ENCODE measurements at places on chromosomes 5 and 9.

GRCh38 chr9:2809692-2810419 is 34.0 kb downstream of the PUM3 start:
- DNase-seq = no peak

- DNase-seq = no peak
These were observed 174.6 kb upstream of the ZNF608 start for GRCh38 chr5:124920909-124921666.

GRCh38 chr9:134127065-134127580 is 8.8 kb upstream of the WDR5 start:
- no peak for DNase-seq

DNA sequence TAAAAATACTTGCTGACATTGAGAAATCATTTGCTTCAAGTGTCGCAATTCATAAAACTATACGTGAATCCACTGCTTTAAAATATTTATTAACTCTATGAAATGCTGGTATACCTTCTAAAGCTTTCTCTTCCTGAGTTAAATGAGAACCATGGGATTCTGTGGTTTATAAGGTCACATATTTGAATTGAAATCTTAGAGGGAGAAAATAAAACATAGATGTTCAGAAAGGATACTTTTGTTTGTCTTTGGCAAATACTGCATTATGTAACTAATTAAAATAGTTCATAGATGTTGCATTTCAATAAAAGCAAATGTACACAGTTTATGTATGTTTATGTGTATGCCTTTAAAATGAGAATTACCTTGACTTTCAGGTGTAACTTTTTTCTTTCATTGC is 250.1 kb downstream of the FAM170A start:
- DNase-seq = no peak

- no peak for DNase-seq
These were observed 24.4 kb downstream of the FEM1C start for GRCh38 chr5:115520191-115520590.

GRCh38 chr5:136526021-136526420 is 160.7 kb upstream of the TRPC7 start:
- no peak for DNase-seq

DNA sequence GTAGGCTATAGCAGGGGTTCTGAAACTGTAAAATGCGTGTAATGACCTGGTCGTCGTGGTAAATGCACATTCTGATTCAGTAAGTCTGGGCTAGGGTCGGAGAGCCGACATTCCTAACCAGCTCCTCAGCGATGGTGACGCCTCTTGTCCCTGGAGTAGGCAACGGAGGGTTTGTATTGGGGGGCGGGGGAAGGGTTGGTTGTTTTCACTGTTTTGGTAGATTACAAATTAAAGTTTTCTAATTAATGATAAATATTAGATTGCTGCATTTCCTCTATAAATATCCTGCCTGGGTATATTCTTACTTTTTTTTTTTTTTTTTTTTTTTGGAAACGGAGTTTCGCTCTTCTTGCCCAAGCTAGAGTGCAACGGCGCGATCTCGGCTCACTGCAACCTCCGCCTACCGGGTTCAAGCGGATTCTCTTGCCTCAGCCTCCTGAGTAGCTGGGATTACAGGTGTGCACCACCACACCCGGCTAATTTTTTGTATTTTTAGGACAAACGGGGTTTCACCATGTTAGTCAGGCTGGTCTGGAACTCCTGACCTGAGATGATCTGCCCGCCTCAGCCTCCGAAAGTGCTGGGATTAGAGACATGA is 566 bp upstream of the ALDH7A1 start:
- no peak for DNase-seq

GRCh38 chr9:125407974-125408900 is 146.6 kb downstream of the GAPVD1 start:
- peak; percentile 91 for DNase-seq

DNA sequence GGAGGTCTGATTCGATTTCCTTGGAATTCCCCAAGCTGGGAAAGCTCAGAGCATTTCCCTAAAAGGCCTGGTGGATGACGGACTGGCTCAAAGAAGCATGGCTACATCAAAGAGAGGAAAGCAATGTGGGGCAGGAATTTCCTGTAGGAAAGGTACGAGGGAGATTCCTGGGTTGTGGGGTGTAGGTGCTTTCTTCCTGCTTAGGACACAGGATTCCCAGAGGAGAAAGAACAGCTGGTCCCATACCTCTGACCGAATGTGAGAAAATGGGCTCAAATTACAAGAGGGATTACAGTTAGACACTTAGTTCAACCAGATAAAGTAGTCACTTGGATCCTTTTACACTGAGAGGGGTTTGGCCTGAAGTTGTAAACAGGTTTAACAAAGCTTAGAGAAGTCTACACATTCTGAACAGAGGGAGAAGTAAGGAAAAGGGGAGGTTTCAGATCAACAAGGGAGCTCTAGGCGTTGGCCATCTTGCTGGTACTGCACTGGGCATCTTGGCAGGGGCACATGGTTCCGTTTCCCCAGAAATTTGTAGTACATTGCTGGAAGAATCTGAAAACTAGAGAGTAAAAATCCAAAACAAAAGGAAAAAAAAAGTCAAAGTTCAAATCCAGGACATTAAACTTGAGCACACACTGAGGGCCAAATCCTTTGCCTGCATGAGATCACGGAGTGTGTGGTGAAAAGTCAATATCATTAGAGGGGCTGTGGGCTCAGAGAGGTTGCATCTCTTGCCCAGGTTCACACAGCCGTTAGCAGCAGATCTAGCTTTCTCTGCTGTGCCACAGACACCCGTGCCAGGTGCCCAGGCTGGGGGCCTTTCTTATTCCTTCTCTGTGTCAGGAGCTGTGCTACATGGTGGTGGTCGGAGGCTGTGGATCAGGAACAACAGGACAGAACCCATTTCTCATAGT is 171.3 kb downstream of the RGS3 start:
- no peak for DNase-seq

DNA sequence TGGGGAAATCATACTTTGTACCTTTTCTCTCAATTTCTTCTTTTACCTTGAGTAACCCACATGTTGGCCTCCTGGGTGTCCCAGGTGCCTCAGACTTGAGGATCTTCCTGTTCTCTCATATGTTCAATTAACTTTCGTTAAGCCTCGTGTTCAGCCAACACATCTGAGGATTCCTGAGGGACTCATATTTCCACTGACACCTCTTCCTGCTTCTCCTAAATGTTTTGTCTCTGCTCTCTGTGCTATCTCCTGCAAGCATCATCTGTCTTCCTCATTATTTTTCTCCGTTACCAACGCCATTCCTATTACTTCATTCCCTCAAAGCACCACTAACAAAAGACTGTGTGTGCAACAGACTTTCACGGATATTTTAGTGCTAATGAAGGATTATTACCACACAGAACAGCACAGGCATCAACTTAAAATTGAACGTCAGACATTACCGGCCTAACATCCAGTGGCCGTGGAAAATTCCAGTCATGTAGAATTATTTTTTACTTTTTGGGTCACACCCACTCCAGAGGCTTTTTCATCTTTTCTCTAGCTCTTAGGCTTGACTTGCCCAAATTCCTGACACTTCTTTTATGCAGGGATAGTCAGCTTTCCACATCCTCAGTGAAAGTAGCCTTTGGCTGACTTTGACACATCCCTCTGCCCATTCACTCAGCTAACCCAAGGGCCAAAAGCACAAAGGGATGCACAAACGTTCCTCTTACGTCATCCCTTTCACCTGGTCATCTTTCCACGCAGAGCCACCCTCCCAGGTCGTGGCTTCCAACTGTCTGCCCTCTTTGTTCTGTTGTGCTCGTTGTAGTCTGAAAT is 46.0 kb upstream of the OSMR start:
- no peak for DNase-seq

- DNase-seq = no peak
These were observed 2.2 kb upstream of the TSPAN17 start for GRCh38 chr5:176644878-176645670.

DNA sequence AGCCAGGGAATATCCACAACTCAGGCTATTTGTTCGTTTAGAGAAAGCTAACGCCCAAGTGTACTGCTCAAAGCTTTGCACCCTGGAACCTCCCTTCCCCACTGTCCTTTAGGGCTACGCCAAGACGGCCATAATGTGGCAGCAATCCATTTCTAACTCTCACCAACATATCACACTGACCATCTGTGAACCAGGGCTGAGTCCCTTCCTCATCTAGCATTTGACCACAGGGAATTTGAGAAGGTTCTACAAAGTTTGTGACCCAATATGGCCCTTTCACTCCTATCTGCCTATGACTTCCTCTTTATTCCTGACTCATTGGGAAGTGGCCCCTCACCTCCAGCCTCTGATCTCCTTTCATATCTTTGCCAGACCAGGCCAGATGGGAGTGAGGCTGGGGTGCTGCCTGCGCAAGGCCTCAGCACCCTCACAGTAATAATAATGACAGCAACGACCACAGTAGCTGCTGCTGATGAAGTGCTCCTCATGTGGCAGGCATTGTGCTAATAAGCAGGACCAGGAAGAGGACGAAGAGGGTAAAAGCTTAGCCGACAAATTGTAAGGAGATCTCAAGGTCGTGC is 9.3 kb upstream of the ARAP3 start:
- DNase-seq = no peak

GRCh38 chr5:154944716-154945115 is 3.8 kb downstream of the MRPL22 start:
- no peak for DNase-seq

GRCh38 chr9:110995420-110996340 is 42.6 kb downstream of the LPAR1 start:
- no peak for DNase-seq

DNA sequence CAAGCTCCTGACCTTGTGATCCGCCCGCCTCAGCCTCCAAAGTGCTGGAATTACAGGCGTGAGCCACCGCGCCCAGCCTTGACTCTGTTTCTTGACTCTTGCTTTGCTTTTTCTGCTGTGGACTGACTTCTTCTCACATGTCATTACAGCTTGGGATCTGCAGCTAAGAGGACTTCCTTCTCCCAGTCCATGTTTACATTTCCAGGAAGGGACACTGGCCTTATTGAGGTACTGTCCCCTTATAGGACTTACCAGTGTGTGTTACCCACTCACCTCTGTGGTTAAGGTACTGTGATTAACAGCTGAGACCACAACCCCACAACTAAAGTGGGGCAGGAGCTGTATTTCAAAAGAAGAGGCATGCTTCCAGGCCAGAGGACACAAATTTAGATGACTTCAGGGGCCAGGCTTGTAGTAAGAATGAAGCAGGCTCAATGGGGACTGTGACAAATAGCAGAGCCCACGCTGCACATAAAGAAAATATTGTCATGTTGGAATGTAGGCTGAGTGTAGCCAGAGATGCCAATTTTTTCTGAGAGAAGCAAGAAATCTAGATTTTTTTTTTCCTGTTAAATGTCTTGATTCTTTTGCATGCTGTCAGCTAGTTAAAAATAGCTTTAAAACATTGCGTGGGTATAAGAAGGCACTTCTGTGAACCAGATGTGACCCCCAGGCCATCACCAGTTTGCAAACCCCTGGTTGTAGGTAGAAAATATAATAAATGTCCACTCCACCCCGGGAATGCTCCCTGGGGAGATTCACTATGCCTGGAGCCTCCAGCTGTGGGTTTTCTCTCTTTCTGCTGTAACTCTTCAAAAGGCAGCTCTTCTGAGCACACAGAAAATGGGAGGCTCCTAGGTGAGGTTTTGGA is 75.0 kb downstream of the PTPDC1 start:
- DNase-seq = no peak

- no peak for DNase-seq
These were observed 48.0 kb downstream of the PRR16 start for GRCh38 chr5:120512068-120512467.

GRCh38 chr9:6827439-6828145 is 69.8 kb downstream of the KDM4C start:
- DNase-seq = peak; percentile 51

DNA sequence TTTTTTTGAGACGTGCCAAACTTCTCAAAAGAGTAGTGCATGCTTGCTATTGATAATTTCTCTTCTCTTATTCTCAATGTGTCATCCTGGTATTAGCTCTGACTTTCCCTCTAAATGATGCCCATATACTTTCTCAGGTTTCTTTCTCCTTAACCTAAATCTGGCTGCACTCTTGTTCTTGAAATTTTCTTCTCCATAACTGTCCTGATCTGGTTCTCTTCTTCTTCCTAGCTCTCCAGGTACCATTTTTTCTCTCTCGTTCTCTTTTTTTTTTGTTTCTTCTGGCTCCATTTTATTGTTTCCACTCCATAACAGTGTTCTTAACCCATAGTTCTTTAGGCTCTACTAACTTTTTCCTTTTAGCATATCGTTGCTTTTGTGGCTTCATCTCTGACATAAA is 47.9 kb downstream of the ACTBL2 start:
- no peak for DNase-seq

- no peak for DNase-seq
These were observed 35.3 kb downstream of the MPDZ start for GRCh38 chr9:13244181-13244580.

- no peak for DNase-seq
These were observed 361.6 kb upstream of the SLC30A5 start for GRCh38 chr5:68732251-68732650.

GRCh38 chr9:98520221-98520960 is 188.3 kb downstream of the GABBR2 start:
- DNase-seq = no peak

GRCh38 chr9:114412048-114412683 is 24.4 kb upstream of the AKNA start:
- DNase-seq = no peak

DNA sequence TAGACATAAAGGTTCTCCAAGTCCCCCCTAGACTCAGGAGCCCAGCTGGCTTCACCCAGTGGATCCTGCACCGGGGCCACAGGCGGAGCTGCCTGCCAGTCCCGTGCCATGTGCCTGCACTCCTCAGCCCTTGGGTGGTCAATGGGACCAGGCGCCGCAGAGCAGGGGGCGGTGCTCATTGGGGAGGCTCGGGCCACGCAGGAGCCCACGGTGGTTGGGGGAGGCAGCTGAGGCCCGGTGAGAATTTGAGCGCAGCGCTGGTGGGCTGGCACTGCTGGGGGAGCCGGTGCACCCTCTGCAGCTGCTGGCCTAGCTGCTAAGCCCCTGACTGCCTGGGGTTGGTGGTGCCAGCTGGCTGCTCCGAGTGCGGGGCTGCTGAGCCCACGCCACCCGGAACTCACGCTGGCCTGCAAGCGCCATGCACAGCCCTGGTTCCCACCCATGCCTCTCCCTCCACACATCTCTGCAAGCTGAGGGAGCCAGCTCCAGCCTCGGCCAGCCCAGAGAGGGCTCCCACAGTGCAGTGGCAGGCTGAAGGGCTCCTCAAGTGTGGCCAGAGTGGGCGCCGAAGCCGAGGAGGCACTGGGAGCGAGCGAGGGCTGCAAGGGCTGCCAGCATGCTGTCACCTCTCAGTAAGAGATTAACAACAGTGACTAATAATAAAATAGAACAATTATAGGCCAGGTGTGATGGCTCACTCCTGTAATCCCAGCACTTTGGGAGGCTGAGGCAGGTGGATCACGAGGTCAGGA is 65.9 kb downstream of the SPATA31D1 start:
- DNase-seq = no peak

DNA sequence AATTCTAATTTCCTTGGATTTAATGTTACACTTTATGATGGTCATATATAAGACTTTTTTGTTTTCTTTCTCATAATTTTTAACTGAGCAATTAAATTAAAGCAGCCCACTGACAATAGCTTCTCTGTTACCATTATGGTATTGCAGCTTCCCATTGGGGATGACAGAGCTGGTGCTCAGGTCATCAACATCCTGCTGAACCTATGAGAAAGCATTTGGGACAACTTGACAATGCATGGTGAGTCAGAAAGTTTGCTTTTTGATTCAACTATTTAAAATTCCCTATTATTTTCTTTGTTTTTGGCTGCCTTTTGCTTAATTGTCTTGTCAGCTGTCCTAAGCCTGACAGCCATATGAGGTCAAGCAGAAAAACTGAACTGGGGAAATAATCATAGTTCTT is 487.4 kb upstream of the RIOK2 start:
- DNase-seq = no peak

Data from right kidney (tissue), 9 donors.